ENCODE measurements at places on chromosomes 1 and 21. TPM values are rescaled to one million over a fixed set of nuclear protein-coding genes. Genes with fewer than 3 reads are reported as not detected.

- DNase-seq = no peak
These were observed 1096.8 kb downstream of the ADGRL2 start for GRCh38 chr1:82897549-82897948.

DNA sequence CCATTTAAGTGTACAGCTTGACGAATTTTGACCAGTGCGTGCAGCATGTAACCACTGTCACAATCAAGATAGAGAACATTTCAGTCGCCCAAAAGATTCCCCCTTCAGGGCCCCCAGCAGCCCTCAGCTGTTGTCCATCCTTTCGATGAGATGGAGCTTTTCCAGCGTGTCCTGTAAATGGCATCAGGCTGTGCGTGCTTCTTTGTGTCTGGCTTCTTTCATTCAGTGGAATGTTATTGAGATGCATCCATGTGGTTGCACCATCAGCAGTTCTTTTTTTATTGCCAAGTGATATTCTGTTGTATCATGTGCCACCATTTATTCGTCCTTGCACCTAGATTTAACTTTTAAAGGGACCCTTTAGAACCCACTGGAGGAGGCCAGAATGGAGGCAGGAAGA lies 21.9 kb downstream of the UBE2Q1 start:
- DNase-seq = no peak

DNA sequence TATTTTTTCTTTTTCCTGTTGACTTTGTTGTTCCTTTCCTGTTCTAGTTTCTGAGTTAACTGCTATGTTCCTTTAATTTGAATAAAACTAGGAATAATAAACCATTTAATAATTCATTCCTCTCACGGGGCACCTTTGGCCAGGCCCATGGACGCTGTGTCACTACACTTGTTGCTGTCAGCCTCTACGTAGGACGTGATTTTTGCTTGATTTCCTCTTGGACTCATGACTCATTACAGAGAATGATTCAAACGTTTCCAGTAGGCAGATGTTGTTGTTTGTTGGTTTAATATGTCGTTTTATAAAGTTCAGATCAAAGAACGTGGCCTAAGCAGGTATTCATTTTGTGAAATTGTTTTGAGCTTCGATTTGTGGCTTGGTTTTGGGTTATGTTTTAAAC lies 9.1 kb upstream of the SLC19A1 start:
- DNase-seq = peak; percentile 2

DNA sequence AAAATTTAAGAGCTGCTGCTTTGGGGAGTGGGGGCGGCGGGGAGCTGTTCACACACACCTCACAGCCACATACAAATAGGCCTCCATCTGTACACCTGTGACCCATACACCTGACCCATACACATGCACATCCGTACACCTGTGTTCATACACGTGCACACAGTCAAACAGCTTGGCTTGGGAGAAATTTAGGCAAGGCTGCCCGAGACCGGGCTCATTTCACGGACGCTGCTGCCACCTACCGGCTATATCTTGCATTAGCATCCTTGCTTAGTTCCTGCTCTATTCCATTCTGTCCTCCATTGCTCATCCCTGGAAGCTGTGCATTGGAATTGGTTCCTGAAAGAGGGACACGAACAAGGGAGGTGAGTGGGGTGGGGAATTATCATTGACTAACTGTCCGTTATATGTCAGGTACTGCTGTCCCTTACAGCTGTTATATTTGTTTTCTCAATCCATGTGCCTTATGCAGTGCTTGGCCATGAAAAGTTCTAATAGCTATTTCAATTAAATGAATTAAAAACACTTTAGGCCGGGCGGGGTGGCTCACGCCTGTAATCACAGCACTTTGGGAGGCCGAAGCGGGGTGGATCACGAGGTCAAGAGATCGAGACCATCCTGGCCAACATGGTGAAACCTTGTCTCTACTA lies 37.1 kb upstream of the EPB41 start:
- peak; percentile 80 for DNase-seq

DNA sequence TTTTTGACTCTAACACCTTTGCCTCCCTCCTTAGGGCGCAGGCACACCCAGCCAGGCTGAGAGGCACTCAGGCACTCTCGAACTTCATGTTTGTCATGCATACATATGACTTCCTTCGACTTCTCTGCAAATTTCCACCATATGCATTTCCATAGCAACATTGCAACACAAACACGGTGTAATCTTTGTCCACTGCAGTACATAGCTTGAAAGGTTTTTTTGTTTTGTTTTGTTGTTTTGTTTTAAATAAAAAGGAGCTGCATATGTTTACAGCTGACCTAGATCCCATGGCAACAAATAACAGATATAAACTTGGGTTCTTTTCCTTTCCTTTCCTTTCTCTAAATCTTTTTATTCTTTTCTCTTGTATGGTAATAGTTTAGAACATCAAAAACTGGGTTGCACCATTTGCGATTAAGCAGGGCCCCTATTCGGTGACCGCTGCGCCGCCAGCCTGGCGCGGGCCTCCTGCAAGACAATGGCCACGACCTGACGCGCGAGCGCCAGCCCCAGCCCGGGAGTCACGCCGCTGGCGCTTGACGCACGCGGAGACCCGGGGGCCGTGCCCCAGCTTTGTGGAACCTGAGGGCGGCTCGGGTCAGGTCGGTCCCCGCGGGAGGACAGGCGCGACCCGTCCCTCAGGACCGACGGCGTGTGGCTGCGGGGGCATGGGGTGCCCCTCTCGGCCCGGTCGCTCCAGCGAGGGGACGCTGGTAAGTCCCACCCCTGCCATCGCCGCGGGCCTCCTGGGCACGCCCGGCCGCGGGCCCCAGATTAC lies 35.2 kb downstream of the CCN1 start:
- DNase-seq = no peak

DNA sequence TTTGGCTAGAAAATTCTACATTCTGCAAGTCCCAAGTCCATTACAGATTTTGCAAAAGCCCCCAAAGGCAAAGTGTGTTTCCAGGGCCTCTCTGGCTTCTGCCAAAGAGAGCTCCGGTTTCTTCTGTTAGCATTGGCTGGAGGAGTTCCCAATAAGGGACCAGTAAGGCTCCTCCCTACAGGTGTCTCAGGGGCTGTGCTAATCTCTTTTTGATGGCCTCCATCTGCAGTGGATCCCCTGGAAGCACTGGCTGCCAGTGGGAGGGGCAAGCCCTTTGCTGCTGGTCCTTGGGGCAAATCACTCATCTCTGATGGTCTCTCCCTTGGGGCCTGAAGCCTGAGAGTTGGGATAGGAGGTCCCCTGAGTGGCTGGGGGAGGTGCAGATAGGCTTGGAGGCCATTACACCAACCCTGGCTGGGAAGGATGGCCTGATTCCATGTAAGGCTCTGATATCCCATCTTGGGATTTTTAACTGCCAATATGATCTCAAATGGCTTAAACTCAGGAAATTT lies 89.1 kb upstream of the USP24 start:
- DNase-seq = no peak

DR1 gene
- 29.9 TPM for total RNA-seq

GRCh38 chr1:213256438-213257087 lies 205.5 kb downstream of the RPS6KC1 start:
- no peak for DNase-seq
